ENCODE measurements at places on chromosomes 11 and 22. TPM values are rescaled to one million over a fixed set of nuclear protein-coding genes. Genes with fewer than 3 reads are reported as not detected.

- no peaks in the 10 kb centered on the region for H3K36me3 ChIP-seq
- no peak for DNase-seq
- no peaks in the 10 kb centered on the region for H3K4me1 ChIP-seq
- H3K27me3 ChIP-seq: peaks cover 11% of the 10 kb centered on the region
Observed at GRCh38 chr11:45646275-45646927, 19.0 kb downstream of the CHST1 start.

DNA sequence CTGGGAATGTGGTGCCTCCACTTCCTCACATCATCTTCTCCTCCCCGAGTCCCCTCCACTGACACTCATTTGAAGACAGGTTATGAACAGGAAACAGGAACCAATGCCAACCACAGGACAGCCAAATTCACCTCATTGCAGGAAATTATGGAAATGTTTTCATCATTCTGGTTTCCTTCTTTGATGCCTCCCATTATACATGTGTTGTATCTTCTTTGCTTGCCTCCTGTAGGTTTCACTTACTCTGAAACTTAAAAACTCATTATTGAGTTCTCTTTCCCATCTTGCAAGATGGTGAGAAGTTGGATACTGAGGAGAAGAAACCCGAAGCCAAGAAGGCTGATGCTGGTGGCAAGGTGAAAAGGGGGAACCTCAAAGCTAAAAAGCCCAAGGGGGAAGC lies 108.5 kb downstream of the PHF21B start:
- no peaks in the 10 kb centered on the region for H3K4me1 ChIP-seq
- no peaks in the 10 kb centered on the region for H3K27me3 ChIP-seq
- H3K27ac ChIP-seq: no peak overlapping the region
- H3K4me3 ChIP-seq: no peak overlapping the region

GRCh38 chr11:125105926-125106325 lies 5.5 kb downstream of the TMEM218 start:
- H3K36me3 ChIP-seq: peaks cover 14% of the 10 kb centered on the region
- no peak overlapping the region for H3K4me3 ChIP-seq
- DNase-seq: no peak
- H3K27ac ChIP-seq: no peak overlapping the region

- H3K4me3 ChIP-seq: no peak overlapping the region
- H3K27me3 ChIP-seq: no peaks in the 10 kb centered on the region
- H3K4me1 ChIP-seq: peaks cover 15% of the 10 kb centered on the region
- no peaks in the 10 kb centered on the region for H3K36me3 ChIP-seq
Observed at GRCh38 chr11:11396301-11397035, 43.4 kb upstream of the CSNK2A3 start.

DNA sequence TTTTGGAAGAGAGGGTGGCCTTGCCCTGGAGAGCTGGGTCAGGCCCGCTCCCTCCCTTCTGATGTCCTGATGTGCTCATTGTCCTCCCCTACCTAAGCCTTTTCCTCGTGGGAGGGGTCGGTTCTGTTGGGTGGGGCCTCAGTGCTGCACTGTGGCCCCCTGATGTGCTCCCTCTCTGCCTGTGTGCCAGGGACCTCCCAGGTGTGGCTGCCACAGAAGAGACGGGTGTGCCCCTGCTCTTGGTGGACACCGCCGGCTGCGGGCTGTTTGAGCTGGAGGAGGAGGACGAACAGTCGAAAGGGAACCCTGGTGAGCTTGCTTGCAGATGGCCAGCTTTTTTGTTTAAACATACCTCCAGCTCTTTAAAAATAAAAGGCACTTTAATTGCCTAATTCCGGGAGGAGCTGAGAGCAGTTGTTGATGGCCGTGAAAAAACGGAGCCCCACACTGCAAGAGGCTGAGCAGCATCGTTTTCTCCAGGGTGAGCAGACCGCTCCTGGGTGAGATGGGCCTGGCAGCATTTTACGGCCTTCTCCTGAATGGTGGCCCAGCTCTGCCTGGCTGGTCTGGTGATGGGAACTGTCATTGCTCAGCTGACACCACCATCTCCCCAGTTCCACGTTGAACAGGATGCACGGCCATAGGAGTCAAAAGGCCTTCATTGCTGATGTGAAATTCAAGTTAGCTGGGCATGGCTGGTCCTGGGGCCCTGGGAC lies 30.1 kb downstream of the IGHMBP2 start:
- no peaks in the 10 kb centered on the region for H3K4me1 ChIP-seq
- H3K27ac ChIP-seq: no peak overlapping the region
- DNase-seq: no peak
- peaks cover 89% of the 10 kb centered on the region for H3K36me3 ChIP-seq
- H3K4me3 ChIP-seq: no peak overlapping the region
- H3K27me3 ChIP-seq: no peaks in the 10 kb centered on the region

PIH1D2 gene
- total RNA-seq: 6.4 TPM

C1QTNF4 gene
- total RNA-seq: 1.3 TPM

- H3K36me3 ChIP-seq: no peaks in the 10 kb centered on the region
- no peak overlapping the region for H3K4me3 ChIP-seq
- peak overlapping the region; percentile 46 for H3K27ac ChIP-seq
- DNase-seq: no peak
- H3K4me1 ChIP-seq: peaks cover 19% of the 10 kb centered on the region
- H3K27me3 ChIP-seq: no peaks in the 10 kb centered on the region
Observed at GRCh38 chr22:25021409-25021808, 68.9 kb downstream of the KIAA1671 start.

DNA sequence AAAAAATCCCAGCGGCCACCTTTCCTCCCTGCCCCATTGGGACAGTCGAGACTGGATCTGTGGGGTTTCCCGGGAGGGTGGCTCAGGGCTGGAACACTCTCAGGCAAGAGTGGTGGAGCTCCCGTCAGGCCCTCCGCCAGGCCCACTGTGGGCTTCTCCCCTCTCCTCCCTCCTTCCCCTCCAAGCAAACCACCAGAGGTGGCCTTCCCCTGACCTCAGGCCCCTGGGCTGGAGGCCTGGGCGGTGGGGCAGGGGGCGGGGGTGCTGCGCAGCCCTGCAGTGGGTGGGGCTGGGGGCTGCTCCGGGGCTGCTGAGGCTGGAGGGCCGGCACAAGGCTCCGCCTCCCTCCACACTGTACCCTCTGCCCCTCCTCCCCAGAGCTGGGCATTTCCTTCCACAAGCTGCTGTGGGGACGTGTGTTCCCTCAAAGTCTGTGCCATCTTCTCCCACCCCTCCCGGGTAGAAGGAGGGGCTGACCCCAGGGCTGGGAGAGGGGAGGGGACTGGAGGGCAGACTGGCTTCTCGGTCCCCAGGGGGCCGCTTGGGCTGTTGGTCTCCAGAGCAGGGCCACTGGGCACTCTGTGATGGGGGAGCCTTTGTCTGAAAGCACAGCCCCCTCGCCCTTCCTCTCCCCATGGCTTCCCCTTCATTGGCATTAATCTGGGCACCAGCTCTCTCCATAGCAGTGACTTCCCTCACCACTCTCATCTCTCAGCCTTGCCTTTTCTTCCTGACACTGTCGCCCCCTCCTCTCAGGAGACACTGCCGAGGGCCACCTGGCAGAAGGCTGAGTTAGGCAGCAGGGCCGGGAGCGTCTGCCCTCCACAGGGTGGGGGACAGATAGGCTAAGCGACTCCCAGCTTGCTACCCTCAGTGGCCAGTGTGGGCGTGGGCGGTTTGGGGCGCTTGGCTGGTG lies 7.1 kb downstream of the RCOR2 start:
- peaks cover 6% of the 10 kb centered on the region for H3K4me1 ChIP-seq
- no peak overlapping the region for H3K4me3 ChIP-seq
- no peaks in the 10 kb centered on the region for H3K27me3 ChIP-seq
- no peak for DNase-seq
- H3K36me3 ChIP-seq: peaks cover 58% of the 10 kb centered on the region

DNA sequence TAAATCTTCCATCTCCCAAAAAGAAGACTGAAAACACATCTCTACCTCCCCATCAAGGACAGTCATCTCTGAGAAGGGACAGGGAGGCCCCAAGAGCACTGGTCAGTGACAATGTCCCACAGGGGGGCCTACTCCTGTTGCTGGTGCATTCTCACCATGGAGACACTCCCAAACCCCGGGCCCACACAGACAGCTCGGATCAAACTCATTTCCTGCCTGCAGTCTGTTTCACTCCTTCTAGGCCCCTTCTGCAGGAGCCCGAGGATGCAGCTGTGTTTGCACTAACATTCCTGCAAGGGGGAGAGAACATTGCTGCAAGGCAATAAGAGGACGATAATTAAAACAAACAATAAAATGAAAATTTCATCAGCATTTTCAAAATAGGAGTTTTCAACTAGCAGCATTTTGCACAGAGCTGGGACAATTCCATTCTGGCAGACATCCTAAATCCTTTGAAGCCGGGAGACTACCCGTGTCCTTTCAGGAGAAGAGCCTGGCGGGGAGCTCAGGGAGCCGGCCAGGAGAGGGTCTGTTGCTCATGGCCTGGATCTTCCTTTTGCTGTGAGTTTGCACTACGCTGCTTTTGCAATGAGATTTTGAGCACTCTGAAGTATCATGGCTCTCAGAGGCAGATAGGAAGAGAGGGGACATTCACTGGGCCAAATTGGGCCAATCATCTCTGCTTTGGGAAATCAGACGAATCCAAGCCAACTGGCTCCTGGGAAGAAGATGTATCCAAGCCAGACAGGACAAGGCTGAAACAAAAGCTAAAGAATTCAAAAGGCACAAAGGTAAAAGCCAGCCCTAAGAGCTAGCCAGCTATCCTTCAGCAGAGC lies 33.2 kb downstream of the SPATA19 start:
- DNase-seq: no peak

- no peaks in the 10 kb centered on the region for H3K4me1 ChIP-seq
- no peaks in the 10 kb centered on the region for H3K36me3 ChIP-seq
- no peak overlapping the region for H3K27ac ChIP-seq
- no peak overlapping the region for H3K4me3 ChIP-seq
Observed at GRCh38 chr11:92136797-92137196, 87.8 kb upstream of the FAT3 start.

DNA sequence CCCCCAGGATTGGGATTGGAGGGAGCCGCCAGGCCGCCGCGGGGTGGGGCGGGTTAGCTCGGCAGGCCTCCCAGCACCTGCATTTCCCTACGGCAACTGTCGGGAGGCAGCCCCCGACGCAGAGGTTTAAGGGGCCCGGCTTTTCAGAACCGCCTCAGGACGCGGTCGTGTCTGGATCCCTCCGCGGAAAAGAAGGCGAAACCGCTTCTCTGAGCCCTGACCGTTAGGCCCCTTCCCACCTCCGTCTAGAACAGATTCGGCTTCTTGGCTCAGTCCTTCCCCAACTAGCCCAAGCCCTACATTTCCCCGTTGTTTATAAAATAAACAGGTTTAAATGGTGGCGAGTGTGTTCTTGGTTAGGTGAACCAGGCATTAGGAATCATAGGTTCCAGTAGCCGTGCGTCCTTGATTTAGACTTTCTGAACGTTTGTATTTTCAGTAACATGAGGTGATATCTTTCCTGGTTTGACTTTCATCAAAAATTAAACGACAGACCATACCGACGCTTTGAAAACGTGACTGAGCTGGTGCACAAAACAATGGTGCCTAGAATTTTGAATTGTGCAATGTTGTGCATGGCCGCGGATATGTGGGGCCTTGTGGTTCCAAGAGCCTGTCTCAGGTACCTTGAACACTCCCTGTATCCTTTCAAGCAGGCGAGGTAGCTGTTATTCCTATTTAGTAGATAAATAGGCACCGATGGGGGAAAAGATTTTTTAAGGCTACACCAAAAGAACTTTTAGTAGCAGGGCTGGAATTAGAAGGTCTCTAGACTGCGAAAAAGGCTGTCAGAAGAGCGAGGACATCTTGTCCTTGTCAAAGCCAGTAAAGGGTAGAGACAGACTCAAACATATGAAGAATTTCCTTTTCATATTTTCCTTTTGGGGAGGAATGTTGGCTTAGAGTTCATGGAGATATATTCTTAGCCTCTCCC lies 1.2 kb upstream of the HSPA8 start:
- no peak for DNase-seq
- no peaks in the 10 kb centered on the region for H3K27me3 ChIP-seq
- peak overlapping the region; percentile 100 for H3K27ac ChIP-seq

DNA sequence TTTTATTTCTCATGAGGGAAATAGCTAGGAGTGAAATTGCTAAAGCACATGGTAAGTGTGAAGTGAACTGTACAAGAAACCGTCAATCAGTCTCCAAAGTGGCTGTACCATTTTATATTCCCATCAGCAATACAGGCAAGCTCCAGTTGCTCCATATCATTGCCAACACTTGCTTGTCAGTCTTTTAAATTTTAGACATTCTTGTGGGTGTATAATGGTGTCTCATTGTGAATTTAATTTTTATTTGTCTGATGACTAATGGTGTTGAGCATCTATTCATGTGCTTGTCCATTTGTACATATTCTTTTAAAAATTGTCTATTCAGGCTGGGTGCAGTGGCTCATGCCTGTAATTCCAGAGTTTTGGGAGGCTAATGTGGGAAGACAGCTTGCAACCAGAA lies 34.1 kb upstream of the SMCO4 start:
- H3K36me3 ChIP-seq: no peaks in the 10 kb centered on the region
- DNase-seq: no peak
- H3K4me1 ChIP-seq: no peaks in the 10 kb centered on the region
- no peak overlapping the region for H3K4me3 ChIP-seq

DNA sequence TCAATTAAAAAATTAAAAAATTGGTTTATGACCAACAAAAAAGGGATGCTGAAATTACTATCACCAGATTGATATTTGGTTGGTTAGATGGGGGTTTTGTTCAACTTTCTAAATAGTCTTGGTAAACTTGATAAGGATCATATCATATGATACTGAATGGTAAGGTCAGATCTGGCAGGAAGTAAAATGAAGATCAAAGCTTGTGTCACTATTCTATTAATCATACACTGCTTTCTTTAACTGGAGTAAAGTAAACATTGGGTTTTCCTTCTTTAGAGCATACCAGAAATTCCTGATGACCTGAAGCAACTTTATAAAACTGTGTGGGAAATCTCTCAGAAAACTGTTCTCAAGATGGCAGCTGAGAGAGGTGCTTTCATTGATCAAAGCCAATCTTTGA lies 40.2 kb downstream of the RRM1 start:
- no peak for DNase-seq
- no peak overlapping the region for H3K27ac ChIP-seq

GRCh38 chr11:46336563-46337180 lies 10.6 kb upstream of the DGKZ start:
- H3K27ac ChIP-seq: no peak overlapping the region
- DNase-seq: peak; percentile 82

DNA sequence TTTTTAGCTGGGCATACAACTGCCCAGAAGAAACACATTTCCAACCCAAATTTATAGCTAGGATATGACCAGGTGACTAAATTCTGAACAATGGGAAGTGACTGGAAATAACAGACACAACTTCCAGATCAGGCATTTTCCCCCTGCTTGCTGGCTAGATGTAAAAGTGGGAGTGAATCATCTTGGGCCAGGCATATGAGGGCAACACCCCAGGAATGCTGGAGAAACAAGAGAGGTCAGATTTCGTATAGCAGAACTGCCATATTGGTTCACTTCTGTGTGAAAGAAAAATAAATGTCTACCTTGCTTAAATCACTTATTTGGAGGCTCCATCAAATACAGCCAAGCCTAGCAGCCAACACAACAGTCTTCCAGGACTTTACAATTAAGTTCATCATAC lies 7.4 kb downstream of the ATL3 start:
- H3K4me3 ChIP-seq: no peak overlapping the region
- H3K4me1 ChIP-seq: peaks cover 51% of the 10 kb centered on the region
- no peak overlapping the region for H3K27ac ChIP-seq
- DNase-seq: no peak
- peaks cover 5% of the 10 kb centered on the region for H3K36me3 ChIP-seq
- H3K27me3 ChIP-seq: no peaks in the 10 kb centered on the region
